ENCODE measurements at places on chromosomes 1 and 21. TPM values are rescaled to one million over a fixed set of nuclear protein-coding genes. Genes with fewer than 3 reads are reported as not detected.

The FOXO6 gene
- 0.12 TPM for total RNA-seq

The FAM229A gene
- total RNA-seq, result 2.5 TPM

The TINAGL1 gene
- total RNA-seq, result 10.1 TPM

The LPAR3 gene
- not detected for total RNA-seq

The OR2T11 gene
- total RNA-seq, result not detected

The EXTL1 gene
- total RNA-seq, result not detected

The CHAF1B gene
- 0.86 TPM for total RNA-seq

The FBXO2 gene
- total RNA-seq, result 19.5 TPM

The C8B gene
- 573 TPM for total RNA-seq

The EPHB2 gene
- 0.24 TPM for total RNA-seq

The NCMAP gene
- total RNA-seq, result 0.81 TPM

The OLFML2B gene
- total RNA-seq, result 1.9 TPM

The SLC9A1 gene
- 1.9 TPM for total RNA-seq

The SYT14 gene
- not detected for total RNA-seq

The SLC6A17 gene
- total RNA-seq, result not detected

The CTSE gene
- not detected for total RNA-seq

The MAP3K6 gene
- 5.7 TPM for total RNA-seq

The CFHR3 gene
- 479 TPM for total RNA-seq

The NPPB gene
- total RNA-seq, result not detected

The SLC26A9 gene
- total RNA-seq, result not detected

The OR14K1 gene
- total RNA-seq, result not detected

The CAMTA1 gene
- 40.5 TPM for total RNA-seq

The LINGO4 gene
- 0.37 TPM for total RNA-seq

The FCRL5 gene
- total RNA-seq, result 0.15 TPM

The KLHL12 gene
- total RNA-seq, result 12.5 TPM

The PRR9 gene
- not detected for total RNA-seq

The OR2T29 gene
- total RNA-seq, result not detected

The NTMT2 gene
- not detected for total RNA-seq

The KIAA1614 gene
- 0.25 TPM for total RNA-seq

The WDR64 gene
- 0.27 TPM for total RNA-seq

The KRTAP11-1 gene
- not detected for total RNA-seq

The NID1 gene
- total RNA-seq, result 67.1 TPM

The CA14 gene
- total RNA-seq, result 4.8 TPM

The HENMT1 gene
- total RNA-seq, result 0.70 TPM

The HSD3B1 gene
- total RNA-seq, result 0.74 TPM

The GPR161 gene
- total RNA-seq, result 0.46 TPM

All from right lobe of liver (tissue), 6 donors.